ENCODE measurements at places on chromosomes 11 and 22.

DNA sequence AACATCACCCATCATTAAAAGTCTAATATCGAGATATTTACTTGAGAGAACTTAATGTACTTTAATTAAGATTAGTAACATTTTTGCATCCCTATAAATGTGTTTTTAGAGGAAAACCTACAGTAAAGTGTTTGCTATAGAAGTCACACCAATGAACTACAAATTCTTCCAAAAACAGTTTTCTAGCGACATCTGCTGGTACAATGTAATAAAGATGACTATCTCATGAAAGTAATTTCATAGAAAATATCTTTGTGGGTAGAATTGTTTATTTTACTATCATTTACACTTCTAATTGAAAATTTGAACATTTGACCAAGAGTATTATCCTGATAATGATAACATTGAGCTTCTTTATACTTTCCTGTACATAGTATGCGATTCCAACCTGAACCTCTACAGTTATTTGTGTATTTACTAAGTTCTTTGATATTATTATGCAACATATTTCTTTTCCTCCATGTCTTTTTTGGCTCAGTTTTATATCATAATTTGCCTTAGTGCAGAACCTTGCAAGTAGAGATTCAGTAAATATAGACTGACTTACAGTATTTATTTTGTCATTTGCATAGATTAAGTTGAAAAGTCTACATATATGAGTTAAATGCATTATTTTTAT is 252.7 kb downstream of the TMEM135 start:
- peak; percentile 70 for DNase-seq

DNA sequence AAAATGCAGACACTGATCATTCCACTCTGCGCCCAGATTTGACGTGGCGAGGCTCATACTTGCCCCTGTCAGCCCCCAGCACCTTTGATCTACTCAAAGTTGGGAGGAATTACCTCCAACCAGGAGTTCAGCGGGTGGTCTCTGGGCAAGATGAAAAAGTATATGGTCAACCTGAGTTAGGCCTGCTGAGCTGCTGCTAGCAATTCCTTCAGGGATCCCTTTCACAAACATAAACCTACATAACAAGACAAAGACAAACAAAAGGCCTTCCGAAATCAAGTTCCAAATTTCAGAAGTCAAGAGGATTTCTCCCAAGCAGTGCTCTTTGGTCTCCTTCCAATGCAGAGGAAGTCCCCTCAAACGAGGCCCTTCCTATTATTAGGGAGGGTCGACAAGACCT is 20.8 kb downstream of the CLDN5 start:
- DNase-seq: no peak

GRCh38 chr11:92286709-92287108 is 62.1 kb downstream of the FAT3 start:
- no peak for DNase-seq

- no peak for DNase-seq
Observed at GRCh38 chr11:73280626-73281025, 8.5 kb downstream of the P2RY6 start.

DNA sequence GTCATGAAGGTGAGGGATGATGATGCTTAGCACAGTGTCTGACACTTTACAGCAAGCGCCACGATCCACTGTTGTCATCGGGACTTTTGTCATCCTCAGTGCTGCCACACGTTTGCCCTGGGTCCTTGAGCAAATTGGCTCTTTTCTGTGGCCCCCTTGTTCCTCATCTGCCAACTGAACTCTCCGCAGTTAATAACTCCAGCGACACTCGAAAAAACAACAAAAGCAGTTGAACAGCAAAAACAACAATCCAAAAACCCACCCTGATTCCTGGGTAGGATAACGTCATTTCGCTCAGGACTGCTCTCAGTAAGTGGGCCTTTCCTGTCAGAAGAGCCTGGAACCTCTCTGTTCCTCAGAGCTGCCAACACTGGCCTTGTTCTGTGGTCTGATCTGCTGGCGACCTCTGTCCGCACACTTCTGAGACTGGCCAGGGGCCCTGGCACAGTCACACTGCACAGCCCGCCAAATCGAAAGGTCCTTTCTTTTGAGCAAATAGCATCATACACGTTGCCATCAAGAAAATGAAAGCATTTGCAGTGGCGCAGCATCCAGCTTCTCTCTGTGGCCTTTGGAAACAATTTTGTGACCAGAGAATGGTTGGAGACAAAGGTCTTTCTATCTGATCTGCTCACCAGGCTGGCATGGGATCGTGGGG is 79.9 kb upstream of the SYT13 start:
- no peak for DNase-seq

DNA sequence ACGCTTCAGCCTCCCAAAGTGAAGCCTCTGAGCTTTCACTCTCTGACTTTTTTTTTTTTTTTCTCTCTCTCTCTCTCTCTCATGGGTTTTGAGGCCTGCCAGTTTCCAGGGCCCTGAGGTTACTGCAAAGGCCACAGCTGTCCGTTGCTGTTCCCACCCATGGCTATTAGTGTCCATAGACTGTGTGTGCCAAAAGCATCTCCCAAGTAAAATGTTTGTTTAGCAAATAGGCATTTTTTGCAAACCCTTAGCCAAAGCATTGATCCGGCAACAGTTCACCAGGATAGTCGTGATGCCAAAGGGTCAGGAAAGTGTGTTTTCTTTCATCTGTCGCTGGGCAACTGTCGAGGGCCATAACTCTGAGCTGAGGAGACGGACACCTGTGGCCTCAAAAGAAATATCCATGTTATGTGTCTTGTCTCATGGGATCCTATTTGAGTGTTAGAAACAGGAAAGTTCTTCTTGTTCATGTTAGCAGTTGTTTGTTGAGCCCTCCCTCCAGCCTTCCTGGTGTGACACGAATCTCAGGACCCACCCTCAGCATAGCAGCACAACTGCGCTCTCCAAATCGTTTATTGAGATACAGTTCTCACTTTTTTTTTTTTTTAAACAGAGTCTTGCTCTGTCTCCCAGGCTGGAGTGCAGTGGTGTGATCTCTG is 18.4 kb downstream of the FADS2 start:
- DNase-seq: no peak

- DNase-seq: no peak
Observed at GRCh38 chr11:27263046-27263445, 100.0 kb downstream of the CCDC34 start.

GRCh38 chr11:66081505-66081904 is 11.4 kb downstream of the PACS1 start:
- DNase-seq: peak; percentile 79

DNA sequence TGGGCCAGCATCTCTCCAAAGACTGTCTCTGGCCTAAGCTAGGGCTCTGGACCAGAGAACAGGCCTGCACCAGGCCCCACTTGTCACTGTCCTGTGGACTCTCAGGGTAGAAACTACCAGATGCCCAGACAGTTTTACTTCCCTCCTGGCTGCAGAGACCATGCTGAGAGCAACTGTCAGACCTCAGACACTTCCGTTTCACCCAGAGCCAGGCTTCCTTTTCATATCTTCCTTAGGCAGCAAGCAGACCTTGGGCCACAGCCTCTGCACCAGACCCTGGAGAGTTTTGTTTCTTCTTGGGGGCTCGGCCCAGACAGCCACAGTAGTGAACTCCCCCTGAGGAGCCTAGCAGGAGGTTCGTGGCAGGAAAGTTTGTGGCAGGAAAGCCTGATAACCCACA is 12.1 kb upstream of the FCHSD2 start:
- no peak for DNase-seq

- peak; percentile 86 for DNase-seq
Observed at GRCh38 chr22:30005213-30005857, 74.9 kb upstream of the HORMAD2 start.

DNA sequence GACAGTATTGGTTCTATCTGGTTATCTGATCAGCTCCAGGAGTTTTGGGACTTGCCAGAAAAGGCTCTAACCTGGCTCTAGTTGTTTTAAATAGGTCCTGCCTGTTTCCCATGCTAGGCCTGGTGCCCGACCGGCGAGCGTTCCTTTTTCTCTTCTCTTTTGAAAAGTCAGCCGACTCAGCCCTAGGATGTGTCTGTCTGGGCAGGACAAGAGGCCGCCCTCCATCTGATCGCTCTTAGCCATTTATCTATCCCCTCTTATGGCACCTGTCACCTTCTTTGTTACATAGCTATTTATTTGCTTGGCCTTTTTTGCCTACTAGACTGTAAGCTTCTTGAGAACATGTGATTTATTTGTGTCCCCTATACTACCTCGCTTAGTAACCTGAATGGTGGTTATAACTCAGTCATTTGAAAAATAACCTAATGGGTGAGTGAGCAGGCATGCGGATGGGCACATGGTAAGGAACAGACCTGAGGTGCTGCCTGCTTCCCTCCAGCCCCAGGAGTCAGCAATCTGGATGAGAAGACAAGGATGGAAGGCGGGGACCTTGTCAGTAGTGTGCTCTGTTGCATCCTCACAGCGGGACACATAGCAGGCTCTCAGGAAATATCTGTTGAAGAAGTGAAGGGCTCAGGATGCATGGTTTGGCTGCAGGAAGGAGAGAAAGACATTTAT is 108.4 kb downstream of the ZBTB16 start:
- no peak for DNase-seq

- no peak for DNase-seq
Observed at GRCh38 chr11:104655066-104655465, 243.2 kb downstream of the CASP12 start.

GRCh38 chr22:39748877-39749276 is 144.7 kb downstream of the ENTHD1 start:
- DNase-seq: no peak

DNA sequence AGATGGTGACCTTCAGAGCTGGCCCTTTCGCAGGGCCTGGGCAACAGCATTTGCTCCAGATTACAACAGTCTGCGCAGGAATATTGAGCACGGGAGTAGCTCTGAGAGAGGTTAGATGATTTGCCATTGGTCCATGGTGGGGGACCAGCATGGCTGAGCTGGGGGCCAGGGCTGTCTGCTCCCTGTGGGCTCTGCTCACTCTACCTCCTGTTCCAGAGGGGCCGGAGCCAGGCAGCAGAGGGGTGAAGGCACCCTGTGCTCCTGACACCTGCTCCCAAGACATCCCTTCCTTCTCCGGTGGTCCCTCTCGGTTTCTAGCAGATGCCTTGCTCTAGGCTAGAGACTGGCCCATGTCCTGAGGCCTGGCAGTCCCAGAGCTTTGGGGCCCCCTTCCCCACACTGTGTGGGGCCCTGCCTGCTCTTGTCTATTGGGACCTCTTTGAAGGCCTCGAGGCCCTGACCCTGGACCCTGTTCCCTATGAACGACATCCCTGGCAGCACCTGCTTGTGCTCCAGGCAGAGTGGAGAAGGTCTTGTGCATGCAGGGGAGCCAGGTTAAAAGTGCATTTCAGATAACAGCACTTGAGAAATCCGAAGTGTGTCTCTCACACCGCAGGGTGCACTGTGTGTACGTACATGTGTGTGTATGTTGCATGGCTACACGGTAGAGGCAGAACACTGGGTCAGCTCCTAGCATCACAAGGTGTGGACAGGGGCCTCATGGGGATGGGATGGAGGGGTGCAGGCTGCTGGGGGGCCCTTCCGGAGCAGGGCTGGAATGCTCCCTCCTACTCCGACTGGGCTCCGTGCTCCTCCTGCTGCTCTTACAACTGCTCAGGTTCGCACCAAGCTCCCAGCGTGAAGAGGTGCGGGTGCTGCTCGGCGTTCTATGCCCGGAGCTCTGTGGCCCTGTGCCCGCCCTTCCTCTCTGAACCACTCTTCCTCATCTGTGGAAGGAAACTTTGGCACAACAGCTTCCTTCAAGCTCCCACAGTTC is 123.3 kb upstream of the B3GAT1 start:
- no peak for DNase-seq

- DNase-seq: peak; percentile 40
Observed at GRCh38 chr11:116840224-116840745, 2.9 kb upstream of the APOA1 start.

DNA sequence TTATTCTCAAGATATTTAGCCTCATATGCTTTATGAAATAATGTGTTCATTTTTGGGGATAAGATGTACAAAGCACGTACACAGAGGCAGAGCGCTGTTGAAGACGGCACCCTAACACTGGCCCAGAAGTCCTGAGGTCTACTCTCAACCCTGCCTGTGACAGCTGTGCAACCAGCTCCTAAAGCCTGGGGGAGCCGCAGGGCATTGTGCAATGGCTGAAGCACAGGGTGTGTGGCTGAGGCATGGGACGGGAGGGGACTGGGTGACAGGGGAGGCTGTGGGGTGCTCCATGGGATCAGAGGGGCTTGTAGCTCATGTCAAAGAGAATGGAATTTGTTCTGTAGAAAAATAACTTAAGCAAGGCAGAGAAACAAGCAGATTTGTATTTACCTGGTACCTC is 27.7 kb downstream of the FAM227A start:
- no peak for DNase-seq

DNA sequence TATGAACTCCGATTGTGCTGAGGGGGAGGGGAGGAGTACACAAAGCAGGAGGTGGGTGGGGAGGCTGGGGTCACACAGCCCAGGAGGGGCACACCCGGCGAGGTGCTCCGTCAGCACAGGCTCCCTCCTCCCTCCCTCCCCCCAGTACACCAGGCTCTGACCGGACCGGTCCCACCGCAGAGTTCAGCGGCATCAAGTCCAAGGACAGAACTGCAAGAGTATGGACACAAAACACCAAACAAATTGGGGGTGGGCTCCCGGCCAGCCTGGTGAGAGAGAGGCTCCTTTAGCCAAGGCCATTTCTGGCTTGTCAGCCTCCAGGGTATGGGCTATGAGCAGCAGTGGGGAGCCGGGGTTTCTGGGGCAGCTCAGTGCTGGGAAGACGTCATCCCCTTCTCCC is 68.3 kb downstream of the ST3GAL4 start:
- DNase-seq: no peak

- no peak for DNase-seq
Observed at GRCh38 chr11:64766881-64767280, 7.1 kb upstream of the PYGM start.

- DNase-seq: no peak
Observed at GRCh38 chr22:39277142-39277607, 32.4 kb upstream of the PDGFB start.

- no peak for DNase-seq
Observed at GRCh38 chr22:42287174-42287890, 16.9 kb upstream of the TCF20 start.

GRCh38 chr11:93324500-93324899 is 6.0 kb upstream of the DEUP1 start:
- no peak for DNase-seq

- DNase-seq: no peak
Observed at GRCh38 chr11:33134276-33134675, 27.0 kb downstream of the CSTF3 start.

- no peak for DNase-seq
Observed at GRCh38 chr22:18060646-18061620, 16.9 kb upstream of the PEX26 start.
